Neural progenitor cell (in vitro differentiated cells): ENCODE measurements at places on chromosomes 16 and 17.

GRCh38 chr16:54102888-54103866 is 183.4 kb downstream of the IRX3 start:
- no peak for DNase-seq

- DNase-seq = no peak
Measured at GRCh38 chr17:30267625-30268024, 24.1 kb downstream of the BLMH start.

DNA sequence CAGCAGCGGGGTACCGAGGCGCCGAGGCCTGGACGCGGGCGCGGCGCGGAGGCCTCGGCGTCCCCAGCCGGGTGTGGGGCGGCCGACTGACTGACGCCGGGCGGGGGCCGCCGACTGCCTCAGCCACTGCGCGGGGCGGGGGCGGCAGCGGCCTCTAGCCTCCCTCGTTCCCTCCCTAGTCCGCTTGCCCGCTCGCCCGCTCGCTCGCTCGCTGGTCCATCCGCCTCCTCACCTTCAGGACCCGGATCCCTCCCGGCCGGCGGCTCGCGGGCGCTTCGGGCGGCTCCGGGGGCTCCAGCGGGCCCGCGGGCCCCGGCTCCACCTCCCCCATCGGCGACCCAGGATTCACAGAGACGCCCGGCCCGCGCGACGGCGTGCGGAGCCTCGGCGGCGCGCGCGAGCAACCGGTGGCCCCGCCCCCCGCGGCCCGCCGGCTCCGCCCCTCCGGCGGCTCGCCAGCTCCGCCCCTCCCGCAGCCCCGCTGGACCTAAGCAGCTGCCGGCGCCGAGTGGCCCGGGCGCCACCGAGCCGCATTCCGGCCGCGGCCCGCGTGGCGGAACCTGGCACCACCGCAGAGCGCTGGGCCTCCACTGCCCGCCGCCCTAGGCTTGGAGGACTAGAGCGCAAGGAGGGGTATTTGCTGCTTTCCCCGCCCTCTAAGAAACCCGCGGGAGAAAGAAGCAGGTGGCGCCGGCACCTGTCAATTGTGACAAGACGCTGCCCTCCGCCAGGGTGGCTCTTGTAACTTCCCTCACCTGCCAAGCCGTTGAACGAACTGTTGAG is 773 bp downstream of the PHLPP2 start:
- DNase-seq = peak; percentile 95

DNA sequence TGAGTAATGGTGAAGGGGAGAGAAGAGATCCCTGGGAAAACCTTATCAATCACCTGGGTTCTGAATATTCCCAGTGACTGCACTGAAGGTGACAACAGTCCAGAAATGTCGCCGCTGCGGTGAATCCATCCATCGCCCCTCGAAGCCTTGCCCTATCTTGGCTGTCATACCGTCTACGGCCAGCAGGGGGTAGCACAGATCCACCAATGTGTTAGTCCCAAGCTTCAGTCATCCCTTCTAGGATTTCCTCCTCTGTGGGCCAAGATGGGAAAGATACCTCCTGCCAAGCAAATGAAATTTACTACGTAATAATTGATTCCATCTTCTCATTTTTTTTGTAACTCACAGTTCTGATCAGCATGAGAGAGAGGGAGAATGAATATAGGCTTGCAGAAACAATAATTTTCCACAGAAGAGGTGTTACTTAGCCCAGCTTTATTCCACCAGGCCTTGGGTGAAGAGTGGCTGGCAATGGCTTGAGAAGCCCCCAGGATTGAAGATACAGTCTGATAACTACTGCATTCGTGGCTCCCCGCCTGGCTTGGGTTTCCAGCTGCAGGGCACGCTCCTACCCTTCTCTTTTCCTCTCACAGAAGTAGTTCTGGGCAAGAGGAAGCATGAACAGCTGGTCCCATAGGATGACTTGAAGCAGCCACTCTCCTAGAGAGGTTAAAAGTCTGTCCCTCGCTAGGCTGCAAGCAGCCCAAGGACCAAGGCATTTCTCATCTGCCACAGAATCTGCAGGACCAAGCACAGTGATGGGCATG is 2.6 kb upstream of the FMNL1 start:
- peak; percentile 86 for DNase-seq

DNA sequence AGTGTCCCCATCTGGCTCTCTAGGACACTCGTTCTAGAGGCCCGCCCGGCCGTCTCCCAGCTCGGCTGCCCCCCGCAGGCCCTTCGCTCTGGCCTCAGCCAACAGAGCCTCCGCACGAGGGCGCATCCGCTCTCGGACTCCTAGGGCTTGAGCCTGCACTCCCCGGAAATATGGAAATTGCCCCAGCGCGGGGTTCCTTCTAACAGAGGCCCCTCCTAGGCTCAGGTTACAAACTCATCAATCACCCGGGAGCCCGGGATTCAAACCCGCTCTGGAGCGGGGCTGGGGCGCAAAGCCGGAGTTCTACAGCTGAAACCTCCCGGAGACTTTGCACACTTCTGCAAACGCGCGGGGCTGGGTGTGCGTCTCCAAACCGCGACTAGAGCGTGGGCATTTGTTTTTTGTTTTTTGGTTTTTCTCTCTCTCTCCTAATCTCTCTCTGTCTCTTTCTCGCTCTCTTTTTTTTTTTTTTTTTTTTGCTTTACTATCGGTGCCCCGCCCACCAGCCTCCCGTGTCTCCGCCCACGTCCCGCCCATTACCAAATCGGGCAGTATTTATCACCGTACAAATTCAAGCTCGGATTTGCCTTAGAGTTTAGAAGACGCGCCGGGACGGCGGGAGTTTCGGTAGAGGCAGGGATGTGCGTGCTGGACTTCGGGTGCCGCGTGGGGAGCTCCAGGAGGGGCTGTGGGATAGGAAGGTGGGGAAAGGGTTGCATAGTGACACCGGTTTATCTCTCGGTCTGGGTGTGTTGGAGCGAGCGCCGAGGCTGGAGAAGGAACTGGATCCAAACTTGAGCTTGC is 2.4 kb upstream of the FOXL1 start:
- DNase-seq = peak; percentile 97

- DNase-seq = no peak
Measured at GRCh38 chr17:14959106-14959648, 305.9 kb downstream of the PMP22 start.

DNA sequence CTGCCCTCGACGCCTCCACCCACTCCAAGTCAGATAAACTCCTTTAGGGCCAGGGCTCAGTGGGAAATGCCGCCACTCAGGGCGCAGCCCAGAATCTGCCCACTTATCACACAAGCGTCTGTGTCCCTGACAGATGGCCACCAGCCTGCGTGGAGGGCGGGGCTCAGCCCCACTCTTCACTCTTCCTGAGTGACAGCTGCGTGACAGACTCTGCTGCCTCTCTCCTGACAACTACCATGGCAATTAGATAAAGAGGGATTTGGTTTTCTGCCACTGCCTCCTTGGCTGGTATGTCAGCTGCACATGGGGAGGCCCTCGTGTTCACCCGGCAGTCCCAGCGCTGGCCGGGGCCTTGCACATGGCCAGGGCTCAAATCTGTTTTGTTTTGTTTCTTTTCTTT is 96.2 kb downstream of the RTN4RL1 start:
- DNase-seq = peak; percentile 3

DNA sequence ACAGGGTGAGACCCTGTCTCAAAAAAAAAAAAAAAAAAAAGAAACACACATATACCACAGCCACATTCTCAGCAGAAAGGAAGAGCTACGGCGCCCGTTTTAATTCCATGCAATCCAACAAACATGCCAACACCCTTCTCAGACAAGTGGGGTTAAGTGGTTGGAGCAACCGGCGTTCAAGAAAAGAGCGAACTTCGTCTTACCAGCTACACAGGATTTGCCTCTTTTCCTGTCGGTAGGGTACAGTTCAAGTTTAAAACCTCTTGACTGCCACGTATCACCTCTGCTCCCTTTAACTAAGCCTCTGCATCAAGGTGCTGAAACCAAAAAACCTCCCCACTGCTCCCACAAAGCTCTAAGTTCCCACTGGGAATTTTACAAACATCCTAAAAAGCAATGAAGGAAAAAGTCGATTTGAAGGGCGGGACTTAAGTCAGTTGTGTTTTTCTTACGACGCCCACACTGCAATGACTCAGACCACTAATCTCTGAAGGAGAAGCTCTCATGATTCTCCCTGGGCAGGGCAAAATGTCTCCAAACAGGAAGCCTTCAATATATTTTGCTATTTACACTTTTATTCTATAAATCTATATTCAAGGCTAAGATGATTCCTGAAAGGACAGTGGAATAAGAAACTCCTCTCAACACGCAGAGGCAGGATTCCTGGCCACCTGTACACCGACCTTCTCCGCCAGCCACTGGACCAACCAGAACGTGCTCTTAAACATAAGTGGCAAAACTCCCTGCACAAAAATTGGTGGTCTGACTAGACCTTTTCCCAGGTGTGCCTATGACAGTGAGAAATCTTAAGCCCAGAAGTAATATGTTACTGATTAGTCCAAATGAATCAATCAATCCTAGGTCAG is 18.8 kb downstream of the SRP68 start:
- DNase-seq = no peak

DNA sequence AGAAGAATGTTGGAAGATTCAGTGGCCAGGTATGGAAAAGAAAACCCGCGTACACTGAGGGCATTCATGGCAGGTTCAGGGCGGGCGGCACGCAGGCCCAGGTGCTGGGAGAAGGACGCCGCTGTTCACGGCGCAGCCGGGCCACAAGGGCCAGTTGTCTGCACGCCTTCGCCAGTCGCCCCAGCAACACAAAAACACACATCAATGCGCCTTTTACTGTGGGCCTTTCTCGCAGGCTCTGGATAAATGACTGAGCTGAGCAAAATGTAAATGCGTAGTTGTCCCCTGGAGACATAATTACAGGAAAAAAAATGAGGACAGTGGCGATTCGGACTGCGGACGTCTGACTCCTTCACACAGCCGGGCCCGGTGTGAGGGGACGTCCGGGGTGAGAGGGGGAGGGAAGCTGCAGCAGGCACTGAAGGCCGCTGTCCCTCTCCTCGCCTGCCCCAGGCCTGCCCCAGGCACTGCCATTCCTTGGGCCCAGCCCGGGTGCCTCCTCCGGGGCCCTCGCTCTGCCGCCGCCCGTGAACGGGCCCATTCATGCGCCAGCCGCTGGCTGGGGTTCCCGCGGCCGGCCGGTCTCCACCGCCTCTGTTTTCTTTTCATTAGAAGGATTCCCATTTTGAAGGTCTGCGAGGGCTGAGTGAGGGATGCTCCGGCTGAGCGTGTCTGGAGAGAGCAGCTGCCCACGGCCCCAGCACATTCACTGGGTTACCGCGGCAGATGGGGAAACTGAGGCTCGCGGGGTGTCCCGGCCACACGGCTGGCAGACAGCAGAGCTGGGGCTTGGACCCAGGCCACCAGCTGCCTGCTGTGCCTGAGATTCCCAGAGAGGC is 6.5 kb upstream of the ZNF469 start:
- no peak for DNase-seq

DNA sequence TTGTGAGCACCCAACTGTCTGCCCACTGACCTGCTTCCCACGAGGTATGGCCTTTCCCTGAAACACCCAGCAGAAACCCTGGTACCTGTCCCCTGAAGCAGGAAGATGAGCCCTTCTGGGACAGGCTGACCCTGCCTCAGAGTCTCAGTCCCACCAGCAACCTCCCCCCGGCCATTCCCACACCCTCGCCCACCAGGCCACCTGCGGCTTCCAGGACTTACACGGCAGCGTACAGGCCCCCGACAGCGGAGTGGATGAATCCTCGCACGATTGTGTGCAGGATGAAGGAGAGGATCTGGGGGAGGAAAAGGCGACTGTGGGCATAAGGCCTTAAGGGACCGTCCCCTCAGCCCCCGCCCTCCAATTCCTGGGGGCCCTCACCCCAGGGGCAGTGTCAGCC is 15.4 kb upstream of the PITPNA start:
- DNase-seq = no peak

DNA sequence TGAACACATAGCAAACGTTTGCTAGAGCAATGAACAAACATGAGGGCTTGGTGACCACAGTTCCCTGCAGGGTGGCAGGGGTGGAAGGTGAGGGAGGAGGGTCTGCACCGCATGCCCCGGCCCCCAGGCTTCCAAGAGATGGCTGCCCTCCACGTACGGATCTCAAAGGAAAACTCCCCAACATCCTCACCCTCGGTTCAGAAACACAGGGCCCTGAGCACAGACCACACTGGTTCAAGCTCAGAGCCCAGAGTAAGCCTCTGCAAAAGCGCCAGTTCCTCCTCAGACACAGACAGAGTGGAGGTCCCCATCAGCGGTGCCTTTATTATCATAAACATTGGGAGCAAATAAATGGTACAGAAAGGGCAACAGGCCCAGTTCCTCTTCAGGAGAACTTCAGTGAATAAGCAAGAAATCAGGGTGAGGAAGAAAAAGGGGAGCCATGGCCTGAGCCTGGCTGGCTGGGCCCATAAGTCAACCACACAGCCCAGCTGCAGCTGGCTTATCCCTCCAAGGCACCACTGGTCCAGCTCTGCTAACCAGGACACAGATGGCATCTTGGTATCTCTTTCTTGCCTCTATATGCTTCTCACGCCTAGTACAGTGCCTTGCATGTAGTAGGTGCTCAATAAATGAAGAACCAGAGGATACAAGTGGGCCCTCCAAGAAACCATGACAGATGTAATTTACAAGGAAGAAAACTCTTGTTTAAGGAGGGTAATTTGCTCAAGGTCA is 11.0 kb downstream of the MPO start:
- DNase-seq = no peak

DNA sequence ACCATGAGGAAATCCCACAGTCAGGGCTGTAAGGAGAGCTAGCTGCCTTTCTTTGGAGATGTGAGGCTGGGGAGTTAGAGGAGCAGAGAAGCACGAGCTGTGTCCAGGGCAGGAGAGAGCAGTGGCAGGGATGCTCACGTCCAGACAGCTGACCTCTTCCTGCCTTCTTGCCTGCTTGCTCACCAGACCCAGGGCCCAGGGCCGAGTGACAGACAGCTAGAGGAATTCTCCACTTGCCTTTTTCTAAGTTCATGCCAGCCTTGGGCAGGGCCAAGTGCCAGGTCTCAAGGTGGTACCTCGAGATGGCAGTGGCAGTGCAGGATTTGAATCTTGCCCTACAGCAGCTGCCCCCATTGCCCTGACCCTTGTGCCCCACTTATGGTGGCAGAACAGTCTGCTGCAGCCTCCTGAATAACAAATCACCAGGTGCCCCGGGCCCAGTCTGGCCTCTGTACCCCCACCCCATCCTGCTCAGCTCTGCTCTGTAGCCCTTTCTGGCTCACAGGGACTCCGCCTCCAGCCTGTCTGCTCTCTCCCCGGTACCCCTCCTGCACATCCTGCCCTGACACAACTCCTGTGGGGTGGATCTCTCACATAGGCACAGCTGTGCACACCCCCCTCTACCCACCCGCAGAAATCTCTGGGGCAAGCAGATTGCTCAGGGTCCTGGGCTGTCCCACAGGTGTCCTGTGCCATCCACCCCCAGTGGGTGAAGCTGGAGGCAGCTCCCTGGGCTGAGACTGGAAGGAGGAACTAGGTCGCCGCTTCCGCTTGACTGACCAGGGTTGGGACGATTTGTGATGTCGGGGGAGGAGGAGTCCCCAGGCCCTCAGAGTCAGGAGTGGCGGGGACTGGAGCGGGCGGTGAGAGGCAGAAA is 25.9 kb downstream of the GRIN2C start:
- DNase-seq = peak; percentile 71
